ENCODE measurements at places on chromosomes 11 and 22.

- no peak for DNase-seq
Measured at GRCh38 chr11:77593883-77594282, 4.1 kb downstream of the AQP11 start.

DNA sequence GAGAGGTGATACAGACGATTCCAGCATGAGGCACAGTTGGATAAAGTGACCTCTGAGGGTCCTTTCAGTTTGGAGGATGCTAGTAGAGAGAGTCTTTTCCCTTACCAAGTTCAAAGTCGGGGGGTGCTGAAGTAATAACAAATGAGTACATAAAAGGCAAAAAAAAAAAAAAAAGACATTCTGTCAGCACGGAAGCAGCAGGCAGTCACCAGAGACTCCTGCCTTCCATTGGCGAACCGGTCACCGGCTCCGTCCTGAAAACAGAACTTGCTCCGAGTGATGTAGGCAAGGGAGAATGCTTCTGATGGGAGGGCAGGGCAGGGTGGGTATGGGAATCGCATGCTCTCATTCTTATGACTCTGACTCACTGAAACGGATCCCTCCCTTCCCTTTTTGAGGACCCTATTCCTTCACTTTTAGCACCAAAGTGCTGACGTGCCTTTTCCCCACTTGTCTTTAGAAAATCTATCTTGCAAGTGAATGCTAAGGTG is 65.9 kb downstream of the PRR5L start:
- DNase-seq: no peak

GRCh38 chr22:45163099-45163450 is 650 bp upstream of the NUP50 start:
- DNase-seq: no peak

DNA sequence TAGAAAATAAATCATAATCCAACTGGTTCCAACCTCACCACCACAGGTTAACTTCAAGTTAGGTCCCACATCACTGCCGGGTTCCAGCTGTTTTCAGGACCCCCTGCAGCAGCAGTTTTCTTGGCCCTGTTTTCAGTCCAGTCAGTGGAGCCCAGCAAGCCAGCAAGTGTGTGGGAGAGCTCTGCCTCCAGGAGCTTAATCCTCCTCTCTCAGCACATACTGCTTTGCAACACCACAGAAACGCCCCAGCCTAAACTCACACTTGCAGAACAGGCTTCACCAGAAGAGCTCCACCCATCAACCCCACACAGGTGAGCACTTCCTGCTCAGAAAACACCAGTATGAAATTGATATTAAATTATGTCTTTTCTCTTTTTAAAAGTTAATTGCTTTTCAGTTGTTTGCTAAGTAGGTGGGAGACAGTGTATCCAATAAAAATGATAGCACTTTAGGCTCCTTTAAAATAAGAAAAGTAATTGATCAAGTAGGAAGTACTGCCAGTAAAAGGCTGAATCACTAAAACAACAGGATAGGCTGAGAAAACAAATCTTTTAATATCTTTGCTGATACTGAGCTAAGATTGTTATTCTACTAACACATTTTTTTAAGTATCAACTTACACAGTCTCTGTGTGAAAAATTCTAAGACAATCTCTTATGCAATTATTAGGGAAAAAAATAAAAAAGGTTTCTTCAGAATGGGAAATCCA is 81.5 kb upstream of the TP53AIP1 start:
- no peak for DNase-seq

DNA sequence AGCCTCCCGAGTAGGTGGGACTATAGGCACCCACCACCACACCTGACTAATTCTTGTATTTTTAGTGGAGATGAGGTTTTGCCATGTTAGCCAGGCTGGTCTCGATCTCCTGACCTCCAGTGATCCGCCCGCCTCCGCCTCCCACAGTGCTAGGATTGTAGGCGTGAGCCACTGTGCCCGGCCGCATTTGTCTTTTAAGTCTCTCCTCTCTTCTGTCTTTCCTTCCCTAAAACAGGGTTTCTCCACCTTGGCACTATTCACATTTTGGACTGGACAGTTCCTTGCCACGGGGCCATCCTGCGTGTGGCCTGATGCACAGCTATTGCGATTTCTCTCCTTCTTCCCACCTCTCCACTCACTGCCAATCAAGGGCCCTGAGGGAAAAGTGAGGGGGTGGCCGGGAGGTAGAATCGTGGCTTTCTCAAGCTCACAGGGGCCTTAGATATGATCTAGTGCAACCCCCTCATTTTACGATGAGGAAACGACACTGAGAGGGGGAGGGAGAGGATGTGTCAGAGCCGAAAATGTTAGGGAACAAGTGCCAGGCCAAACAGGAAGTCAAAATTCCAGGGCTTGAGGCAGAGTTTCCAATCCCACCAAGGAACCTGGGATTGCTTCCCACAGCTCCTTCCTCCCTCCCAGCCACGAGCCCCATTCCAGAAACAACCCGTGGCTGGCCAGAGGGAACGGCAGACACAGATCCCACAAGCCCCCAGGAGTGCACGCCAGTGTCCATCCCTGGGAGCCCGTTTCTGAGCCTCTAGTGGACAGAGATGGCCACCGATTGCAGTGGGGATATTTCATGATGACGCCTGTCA is 21.2 kb downstream of the SCGB1A1 start:
- no peak for DNase-seq

- DNase-seq: no peak
Measured at GRCh38 chr11:63530021-63530420, 6.6 kb upstream of the PLAAT4 start.

GRCh38 chr22:22717664-22718063 is 73.2 kb downstream of the GGTLC2 start:
- DNase-seq: no peak

GRCh38 chr11:9901943-9902342 is 238.1 kb downstream of the SWAP70 start:
- no peak for DNase-seq

- DNase-seq: no peak
Measured at GRCh38 chr22:29230972-29231875, 25.5 kb downstream of the EMID1 start.

DNA sequence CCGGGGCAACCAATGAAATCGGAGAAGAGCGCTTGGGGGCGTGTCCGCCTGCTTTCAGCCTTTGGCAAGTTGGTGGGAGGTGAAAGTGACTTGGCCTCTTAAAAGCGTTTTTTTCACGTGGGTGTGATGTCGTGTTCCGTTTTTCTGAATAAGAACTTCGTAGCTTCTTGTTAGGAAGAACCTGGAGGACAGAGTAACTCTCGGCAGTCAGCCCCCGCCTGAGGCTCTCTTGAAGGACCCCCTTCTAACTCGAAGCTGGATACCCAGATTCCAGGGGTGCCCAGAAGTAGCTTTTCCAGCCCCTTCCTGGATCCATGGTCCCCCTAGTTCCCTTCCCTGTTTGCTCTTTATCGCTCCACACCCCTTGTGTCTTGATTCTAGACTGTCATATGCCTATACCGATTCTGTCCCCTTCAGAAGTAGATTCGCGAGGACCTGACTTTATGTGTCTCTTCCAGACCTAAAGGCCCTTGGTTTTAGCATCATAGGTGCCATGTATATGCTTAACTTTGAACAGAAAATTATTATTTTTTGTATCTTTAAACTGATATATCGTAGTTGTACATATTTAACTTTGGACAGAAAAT is 915 bp upstream of the OSBP start:
- no peak for DNase-seq

DNA sequence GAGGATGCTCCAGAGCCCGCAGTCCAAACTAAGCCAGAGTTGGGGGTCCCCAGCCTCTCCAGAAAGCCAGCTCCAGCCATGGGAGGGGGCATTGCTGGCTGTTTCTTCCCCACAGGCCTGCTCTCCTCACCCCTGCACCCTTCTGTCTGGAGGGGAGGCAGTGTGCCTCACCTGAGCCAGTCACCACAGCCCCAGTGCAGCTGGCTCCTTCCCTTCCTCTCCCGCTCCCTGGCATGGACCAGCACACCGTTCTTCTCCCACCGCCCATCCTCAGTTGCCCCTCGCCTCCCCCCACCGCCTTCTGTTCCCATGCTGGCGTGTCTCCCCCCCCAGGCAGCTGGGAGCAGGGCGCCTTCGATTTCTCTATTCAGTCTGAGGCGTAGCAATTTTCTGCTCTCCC is 110.5 kb upstream of the THY1 start:
- no peak for DNase-seq

DNA sequence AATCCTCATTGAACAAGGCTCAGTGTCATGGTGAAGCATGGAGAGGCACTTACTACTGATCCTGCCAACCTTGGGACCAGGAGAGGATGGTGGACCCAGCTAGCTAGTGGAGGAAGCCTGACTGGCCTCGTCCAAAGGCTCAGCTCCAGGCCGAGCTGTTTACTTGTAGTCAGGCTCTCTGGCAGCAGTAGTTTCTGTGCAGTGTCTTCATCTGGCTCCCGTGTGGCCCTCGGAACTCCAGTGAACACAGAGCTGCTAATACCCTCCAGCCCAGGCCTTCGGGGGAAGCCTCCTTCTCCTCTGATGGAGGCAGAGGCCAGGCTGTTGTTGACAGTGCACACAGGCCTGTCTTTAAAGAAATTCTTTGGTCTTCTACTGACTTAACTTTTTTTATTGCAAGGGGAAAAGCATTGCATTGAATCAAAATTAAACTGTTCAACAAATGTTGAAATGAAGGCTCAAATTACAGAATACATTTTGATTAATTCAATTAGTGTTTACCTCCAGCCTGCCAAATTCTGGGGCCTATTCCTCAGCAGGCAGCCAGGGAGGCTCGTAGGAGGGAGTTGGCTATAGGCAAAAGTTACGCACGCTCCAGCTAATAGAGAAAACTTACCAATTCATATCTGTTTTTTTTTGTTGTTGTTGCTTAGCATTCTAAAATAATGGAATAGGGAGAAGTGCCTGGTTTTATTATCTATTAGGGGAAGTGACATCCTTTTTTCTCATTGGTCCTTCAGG is 18.8 kb downstream of the PPFIBP2 start:
- no peak for DNase-seq

GRCh38 chr22:48224332-48224731 is 1461.9 kb downstream of the TBC1D22A start:
- no peak for DNase-seq

DNA sequence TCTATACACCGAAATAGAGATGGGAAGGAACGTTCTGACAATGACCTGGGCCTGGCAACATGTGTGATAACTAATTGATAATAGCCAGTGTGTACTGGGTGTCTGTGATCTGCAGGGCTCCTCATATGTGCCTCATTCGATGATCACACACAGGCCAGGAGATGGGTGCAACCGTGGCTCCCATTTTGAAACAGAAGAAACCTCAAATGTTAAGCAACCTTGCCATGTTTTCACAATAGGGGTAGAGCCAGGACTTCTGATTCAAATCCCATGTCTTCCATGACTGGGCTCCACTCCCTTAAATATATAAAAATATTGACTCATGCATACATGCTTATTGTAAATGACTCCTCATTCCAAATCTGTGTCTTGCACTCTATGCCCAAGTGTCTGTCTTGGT is 11.1 kb downstream of the APOL3 start:
- DNase-seq: no peak

GRCh38 chr11:1783725-1784529 is 20.2 kb upstream of the CTSD start:
- DNase-seq: no peak

DNA sequence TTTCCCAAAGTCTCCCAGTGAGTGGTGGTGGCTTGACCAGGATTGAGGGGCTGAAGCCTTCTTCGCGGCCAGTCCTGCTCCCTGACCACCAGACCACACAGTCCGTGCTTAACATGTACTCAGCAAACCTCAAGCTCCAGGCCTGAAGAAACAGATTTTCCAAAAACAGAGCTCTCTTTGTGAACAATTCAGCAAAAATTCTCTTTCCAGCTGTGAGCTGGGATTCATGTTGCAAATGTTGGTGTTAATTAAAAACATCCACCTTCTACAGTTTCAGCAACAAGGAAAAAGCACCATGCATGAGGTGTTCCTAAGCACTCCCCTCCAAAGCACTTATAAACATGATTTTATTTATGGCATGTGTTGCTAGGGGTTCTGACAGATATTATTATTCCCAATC is 129.5 kb downstream of the ETS1 start:
- DNase-seq: no peak

- no peak for DNase-seq
Measured at GRCh38 chr11:119450590-119451326, 27.8 kb upstream of the THY1 start.

DNA sequence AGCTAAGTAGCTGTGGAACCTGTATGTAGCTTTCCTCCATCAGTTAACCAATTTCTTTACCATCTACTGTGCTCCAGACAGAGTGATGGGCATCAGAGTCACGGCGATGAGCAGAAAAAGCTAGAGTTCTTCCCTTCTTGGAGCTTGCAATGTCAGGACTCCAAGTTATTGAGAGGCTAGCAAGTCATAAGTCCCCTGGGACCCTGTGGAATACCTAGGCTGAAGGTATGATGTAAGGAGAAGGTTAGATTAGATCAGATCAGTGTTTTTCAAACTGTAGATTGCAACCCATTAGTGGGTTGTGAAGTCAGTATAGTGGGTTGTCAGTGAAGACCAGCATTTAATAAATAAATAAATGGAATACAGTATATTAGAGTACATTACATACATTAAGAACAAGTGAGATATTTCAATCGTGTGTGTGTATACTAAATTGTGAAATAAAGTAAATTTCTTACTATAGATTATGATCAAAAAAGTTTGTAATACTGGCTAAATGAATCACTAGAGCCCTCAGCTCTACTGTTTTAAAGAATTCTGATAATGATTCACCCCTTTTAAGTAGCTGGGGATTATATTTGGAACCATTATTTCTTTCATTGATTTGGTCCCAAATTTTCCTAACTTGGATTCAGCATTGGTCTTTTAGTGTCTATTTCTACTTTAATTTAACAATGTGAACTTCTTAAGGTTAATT is 52.3 kb downstream of the RASSF10 start:
- no peak for DNase-seq

GRCh38 chr11:45161252-45162063 is 15.0 kb downstream of the PRDM11 start:
- no peak for DNase-seq

GRCh38 chr11:86447763-86448480 is 73.2 kb downstream of the CCDC81 start:
- DNase-seq: no peak

DNA sequence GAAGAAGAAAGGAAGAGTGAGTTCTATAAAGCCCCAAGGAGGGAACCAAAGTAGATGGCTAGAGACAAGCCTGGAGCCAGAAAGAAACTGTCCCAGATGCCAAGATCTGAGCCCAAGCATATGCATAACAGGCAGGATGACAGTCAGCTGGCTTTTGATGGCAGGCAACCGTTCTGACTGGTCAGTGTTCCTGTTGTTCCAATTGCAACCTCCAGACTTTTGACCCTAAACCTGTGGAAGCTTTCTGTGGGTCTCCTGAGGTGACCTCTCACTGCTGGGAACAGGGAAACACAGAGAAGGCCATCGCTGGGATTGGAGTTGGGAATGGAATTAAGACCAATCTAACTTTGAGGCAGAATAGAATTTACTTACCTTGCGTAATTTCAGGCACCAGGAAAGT is 21.6 kb upstream of the NNMT start:
- no peak for DNase-seq

- no peak for DNase-seq
Measured at GRCh38 chr11:111298413-111299100, at the start of gene POU2AF3. TSS of gene POU2AF3 (plus strand) at chr11:111298546. CDS start at chr11:111298582, 36 bp downstream.

- DNase-seq: no peak
Measured at GRCh38 chr11:35723493-35723892, 60.9 kb downstream of the TRIM44 start.
